DMS79 treated with DMSO at 0.1 percent for 48 hours (cell line): ENCODE measurements at places on chromosomes 1 and 21.
A peak's percentile ranks its signal among the peaks of the same experiment; 100 is the strongest.

- DNase-seq, result peak; percentile 48
Measured at GRCh38 chr1:115642168-115643072, 650 bp downstream of the VANGL1 start.

DNA sequence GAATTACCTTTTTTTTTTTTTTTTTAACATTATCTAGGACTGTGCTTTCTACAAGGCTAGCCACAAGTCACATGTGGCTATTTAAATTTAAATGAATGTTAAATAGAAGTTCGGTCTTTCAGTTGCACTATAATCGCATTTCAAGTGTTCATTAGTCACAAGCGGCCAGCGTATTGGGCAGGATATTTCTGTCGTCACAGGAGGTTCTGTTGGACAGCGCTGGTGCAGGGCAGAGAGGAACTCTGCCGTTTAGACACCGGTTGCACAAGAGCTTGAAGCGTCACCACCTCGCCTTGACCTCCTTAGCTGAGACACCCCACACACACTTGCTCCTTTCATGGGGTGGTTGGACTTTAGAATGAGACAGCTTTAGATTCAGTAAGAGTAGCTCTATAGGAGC is 64.1 kb downstream of the BACE2 start:
- DNase-seq, result no peak

- no peak for DNase-seq
Measured at GRCh38 chr1:239914751-239915231, 176.9 kb upstream of the FMN2 start.

GRCh38 chr1:234839663-234840062 is 229.7 kb upstream of the IRF2BP2 start:
- no peak for DNase-seq

GRCh38 chr1:2209400-2210083 is 15.0 kb upstream of the FAAP20 start:
- no peak for DNase-seq

- DNase-seq, result no peak
Measured at GRCh38 chr1:13514821-13515220, 1.0 kb upstream of the LRRC38 start.

DNA sequence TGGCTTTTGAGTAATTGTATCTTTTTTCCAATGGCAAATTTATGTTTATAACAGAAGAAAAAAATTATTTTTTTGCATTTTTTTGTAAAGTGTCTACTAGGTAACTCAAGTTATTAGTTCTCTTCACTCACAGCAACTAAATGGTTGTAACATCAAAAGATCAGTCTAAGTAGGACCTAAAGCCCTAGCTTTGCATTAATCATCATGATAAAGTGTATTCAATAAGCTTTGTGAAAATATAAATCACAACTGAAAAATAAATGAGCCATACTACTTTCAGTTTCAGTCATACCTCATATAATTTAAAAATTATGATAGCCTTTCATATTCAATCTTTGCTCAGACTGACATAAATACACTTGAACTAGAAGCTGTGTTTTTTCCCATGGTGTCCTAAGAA is 6.9 kb downstream of the TAF5L start:
- DNase-seq, result no peak

GRCh38 chr1:212045981-212046380 is 10.4 kb downstream of the DTL start:
- no peak for DNase-seq

DNA sequence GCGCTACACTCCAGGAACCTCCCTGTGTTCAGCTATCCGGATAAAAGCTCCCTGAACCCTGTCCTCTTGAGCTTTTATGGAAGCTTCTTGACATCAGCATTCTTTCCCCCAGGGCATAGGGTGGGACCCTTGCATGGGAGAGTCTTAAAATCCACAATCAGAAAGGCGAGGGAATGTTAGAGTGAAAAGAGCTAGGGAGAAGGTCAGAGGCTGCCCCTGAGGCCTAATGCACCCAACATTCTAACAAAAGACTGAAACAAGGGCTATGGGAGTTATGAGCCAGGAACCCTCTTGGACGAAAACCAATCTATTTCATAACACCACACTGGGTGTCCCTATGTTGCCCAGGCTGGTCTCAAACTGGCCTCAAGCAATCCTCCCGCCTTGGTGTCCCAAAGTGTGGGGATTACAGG is 36.7 kb downstream of the NEK2 start:
- DNase-seq, result no peak

DNA sequence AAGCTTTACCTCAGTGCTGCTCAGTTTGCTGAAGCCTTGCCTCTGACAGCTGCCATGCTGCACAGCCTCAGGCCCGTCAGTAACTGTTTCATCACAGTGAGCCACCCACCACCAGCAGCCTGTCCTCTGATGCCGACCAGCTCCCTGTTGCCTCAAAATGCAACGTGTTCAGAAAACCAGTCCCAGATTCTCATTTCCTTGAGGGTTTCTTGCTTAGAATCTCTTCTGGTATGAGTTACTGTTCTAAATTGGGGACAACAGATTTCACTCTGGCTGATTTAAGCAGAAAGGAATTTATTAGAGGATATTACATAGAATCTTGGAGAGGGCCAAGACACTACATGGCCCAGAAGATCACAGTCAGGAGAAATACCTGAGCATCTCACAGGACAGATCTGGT is 11.0 kb downstream of the UBL4B start:
- no peak for DNase-seq

GRCh38 chr1:226988334-226988666 is 48.2 kb downstream of the COQ8A start:
- no peak for DNase-seq

GRCh38 chr1:234272656-234273312 is 100.5 kb upstream of the COA6 start:
- DNase-seq, result no peak

- peak; percentile 82 for DNase-seq
Measured at GRCh38 chr1:8040586-8040985, 14.5 kb upstream of the ERRFI1 start.

DNA sequence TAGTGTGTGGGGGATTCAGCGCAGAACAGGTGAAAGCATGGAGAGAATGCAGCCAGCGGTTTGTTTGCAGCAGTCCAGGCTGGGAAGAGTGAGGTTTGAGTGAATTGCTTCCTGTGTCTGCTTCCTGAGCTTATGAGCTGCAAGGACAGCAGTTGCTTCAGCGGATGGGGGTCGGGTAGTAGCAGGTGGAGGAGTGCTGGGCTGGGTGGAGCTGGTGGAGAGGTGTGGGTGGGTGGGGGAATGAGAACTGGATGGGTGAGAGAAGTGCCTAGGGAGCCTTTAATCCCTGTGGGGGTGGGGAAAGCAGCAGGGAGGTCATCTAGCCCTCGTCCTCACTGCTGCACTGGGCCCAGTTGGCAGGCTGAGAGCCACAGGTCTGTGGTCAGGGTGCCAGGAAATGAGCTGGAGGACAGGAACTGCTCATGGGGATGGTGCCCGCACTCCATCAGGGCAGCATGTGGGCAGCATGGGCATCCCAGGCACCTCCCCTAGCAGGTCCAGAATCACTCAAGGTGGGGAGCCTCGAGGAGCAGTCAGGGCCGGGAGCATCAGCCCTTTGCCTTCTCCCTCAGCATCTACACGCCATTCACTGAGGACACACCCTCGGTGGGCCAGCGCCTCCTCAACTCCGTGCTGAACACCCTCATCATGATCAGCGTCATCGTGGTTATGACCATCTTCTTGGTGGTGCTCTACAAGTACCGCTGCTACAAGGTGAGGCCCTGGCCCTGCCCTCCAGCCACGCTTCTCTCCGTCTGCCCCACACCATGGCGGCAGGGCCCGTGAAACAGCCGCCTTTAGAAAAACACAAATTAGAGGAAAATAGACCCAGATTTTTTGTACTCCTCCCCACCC is 14.8 kb downstream of the PSEN2 start:
- no peak for DNase-seq

- DNase-seq, result peak; percentile 50
Measured at GRCh38 chr1:180540697-180541594, 17.8 kb upstream of the OVAAL start.

DNA sequence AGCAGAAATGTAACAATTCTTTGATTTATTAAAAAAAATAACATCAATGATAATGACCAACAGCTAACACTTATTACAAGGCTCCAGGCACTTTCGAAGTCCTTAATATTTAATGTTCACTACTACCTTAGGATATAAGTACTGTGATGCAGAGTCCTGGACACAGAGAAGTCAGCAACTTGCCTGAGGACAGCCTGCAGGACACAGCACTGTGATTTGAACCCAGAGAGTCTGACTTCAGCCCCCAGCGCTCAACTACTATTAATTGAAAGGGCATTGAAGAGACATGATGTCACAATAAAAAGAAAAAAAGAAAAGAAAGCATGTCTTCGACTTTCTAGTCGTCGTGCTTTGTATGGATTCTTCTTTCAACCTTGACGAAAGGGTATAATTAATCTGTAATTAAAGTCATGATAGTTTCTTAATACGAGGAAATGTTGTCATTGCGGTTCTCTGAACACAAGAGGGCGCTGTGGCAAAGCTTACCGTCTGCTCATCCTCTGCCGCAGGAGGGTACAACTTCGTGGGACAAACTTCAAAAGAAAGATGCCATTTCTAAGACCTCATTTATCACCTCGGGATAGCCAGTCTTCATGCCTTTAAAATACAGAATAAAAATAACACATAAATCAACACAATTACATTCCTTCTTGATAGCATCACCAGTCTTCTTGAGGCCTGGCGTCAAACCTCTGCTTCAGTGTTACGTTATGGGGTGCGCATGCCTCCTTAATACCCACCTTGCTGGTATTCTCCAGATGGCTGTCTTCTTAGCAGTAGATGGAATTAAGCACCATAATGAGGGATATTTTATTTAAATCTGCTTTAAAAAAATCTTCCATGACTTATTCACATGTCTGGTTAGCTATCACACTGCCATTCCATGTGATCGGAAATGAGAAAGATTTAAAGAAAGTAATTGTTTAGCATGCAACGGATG is 240.1 kb downstream of the DISC1 start:
- peak; percentile 81 for DNase-seq

GRCh38 chr1:25566730-25567341 is 23.4 kb downstream of the LDLRAP1 start:
- no peak for DNase-seq

DNA sequence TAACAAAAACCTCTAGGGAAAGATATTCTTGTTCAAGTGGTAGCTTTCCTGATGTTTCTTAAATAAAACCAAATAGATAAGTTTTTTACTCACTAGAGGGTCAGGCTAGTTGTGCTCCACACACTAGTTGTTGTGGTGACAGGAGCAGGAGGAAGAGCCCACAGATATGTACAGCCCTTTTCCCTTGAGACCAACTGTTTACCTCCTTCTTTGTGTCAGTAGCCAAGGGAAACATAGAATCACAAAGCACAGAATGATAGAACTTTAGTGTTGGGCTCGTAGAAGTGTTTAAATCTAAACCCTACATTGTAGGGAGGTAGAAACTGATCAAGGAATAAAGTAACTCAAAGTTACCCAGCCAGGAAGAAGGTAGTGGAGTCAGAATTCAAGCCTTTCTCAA is 309.0 kb downstream of the CTH start:
- no peak for DNase-seq

DNA sequence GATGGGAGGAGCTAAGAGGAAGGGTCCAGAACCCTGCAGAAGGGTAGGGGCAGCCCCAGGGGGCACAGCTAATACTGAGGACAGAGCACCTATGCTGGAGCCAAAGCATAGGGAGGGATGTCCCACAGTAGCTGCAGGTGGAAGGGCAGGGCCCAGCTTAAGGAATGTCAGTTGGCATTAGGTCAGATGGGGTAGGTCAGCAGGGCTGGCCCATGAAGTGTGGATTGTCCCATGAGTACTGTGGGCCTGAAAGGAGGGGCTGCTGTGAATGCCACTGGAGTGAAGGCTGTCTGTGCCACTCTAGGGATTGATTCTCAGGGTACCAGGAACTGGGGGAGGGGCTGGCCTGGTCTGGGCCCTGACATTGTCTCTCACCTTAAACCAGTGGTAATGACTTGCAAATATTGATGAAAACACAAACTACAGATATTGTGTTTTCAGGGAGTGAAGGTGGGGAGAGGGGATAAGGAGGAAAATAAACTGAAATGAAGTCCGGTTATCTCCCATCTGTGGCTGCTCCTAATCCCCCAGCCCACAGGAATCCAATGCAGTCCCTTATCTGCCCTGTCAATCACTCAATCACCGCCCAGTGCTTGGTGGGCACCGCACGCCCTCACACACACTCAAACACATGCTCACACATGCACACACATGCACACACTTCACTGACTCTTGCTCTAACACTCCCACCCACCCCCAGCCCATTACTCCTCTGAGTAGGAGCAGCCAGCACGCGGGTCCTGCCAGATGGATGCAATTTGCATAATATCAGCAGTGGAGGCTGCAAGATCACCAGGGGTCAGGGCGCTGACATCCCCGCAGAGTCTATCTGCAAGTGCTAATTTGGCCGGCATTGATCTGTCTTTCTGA is 27.8 kb downstream of the DMAP1 start:
- DNase-seq, result no peak

- DNase-seq, result no peak
Measured at GRCh38 chr1:117796226-117796625, 133.2 kb downstream of the GDAP2 start.

DNA sequence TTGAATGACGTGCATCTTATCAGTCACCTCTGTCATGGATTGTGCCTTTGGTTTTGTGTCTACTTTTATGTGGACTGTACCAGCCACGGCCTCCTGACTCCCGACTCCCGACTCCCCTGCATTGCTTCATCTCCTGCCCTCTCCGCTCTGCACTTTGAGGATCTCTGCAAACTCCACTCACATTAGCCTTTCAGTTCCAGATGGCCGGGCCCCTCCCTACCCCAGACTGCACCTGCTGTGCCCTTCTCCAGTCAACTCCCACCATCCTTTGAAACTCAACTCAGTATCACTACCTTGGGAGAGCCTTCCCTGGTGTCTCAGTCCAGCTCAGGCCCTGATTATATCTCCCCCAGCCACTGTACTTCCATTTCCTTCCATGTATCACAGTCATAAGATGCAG is 71.4 kb downstream of the MDM4 start:
- DNase-seq, result peak; percentile 35

- no peak for DNase-seq
Measured at GRCh38 chr1:2894381-2895041, 93.0 kb upstream of the TTC34 start.

GRCh38 chr1:98203466-98203865 is 282.6 kb upstream of the DPYD start:
- no peak for DNase-seq

- DNase-seq, result no peak
Measured at GRCh38 chr1:204113896-204114295, 37.9 kb downstream of the ETNK2 start.

DNA sequence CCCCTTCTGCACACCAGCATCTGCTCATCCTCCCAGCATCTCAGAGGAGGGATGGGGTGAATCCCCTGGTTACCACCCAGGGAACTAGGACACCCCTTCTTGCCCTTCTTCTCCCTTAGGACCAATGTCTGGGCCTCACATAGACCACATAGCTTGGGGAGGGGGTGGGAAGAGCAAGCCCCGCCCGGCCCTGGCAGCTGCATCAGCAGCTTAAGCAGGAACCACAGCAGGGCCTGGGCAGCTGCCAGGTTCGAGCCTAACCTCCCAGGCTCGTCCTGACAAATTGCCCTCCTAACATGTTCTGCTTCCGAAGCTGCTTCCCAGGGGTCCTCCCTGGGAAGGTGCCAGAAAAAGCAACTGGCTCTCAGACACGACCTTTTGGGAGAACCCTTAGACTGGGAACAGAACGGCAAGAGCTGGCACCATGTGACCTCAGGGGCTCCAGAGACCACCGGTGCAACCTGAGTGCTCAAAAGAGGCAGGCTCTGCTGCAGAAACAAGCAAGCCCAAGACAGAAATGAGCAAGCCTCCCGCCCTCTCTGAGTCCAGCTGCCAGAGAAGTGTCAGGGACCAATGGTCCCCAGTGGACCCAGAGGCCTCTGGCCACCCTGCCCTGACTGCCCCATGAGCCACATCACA is 18.4 kb upstream of the CLSTN1 start:
- DNase-seq, result peak; percentile 57
